ENCODE measurements at places on chromosomes 11 and 22.

DNA sequence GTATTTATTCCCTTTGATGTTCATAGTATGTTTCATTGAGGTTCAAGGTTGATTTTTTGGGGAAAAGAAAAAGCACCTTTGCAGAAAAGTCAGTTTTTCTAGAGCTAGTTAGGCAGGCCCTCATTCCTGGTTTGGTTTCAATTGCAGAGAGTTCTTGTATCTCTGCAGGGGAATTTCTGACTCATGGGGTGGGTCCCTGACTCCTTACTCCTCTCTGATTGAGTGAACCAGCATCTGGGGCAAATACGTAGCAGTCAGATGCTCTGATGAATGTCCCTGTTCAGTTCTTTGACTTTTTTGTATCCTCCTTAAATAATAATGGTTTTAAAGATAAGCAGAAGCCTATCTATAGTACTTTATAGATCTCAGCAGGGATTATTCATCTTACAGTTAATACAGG is 7.7 kb upstream of the NCR3LG1 start:
- DNase-seq = peak; percentile 15

- no peak for DNase-seq
Observed at GRCh38 chr22:27349456-27349855, 452.1 kb downstream of the MN1 start.

DNA sequence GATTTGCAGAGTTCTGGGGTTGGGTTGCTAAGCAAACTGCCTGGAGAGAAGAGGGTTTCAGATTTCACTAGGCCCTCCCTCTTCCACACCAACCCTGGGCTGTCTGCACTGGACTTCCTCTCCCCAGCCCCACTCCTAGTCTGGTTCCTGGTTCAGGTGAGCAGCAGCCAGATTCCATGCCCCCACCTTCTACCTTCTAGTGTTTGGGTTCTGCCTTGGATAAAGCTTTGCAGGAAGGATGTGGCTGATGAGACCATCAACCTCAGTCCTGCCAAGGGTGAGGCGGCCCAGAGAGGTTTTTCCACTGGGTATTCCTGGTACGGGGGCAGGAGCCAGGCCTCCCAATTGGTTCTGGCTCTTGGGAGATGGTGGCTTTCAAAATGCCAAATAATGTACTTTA is 68.3 kb downstream of the BCR start:
- no peak for DNase-seq

DNA sequence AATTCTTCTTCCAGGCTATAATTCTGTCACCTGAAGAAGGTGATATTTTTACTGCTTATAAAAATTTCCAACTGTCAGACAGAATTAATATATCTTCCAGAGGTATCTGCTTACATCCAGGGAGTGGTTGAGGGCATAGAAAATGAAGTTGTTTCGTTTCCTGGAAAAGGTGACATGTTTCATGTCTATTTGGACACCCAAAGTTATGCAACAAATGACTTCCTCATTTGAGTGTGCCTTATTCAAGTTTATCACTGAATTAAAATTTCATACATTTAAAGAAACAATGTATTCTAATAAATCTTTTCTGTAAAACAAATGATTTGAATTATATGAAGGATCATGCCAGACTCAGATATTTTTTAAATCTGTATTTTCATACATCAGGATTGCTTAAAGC is 8.5 kb upstream of the GRAMD1B start:
- no peak for DNase-seq

DNA sequence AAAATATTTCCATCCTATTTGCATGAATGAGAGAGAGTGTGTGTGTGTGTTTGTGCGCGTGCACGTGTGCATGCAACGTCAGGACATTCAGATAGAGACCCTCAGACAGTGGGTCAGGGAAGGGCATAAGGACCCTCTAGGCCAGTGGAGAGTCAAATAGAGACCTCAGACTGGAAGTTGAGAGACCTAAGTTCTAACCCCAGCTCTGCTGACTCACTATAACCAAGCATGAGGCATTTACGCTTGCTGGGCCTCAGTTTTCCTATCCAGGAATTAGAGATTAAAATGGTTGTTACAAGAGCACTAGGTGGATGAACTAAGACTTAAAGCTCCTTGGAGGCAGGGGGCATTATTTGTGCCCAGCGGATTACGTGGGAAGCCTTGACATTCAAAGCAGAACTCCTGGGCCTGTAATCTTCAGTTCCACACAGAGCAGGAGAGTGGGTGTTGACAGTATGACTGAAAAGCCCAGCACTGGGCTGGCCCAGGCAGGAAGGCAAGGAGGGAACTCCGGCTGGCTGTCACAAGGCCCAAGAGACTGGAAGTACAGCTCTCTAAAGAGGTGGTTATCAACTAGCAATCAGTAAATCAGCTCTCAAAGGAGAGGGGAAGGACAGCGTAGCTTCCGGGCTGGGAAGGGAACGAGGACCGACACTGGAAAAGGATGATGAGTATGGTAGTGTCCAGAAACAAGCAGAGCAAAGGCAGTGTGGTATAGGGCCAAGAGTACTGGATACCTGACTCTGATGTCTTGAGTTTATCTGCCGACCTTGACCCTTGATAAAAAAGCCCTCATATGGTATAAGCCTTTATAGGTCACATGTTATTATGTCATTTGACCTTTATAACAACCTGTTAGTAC is 9.2 kb downstream of the RHOG start:
- DNase-seq = no peak

- no peak for DNase-seq
Observed at GRCh38 chr22:43488031-43488866, 76.4 kb downstream of the MPPED1 start.

All from stimulated activated CD8-positive, alpha-beta memory T cell treated with anti-CD3 and anti-CD28 coated beads, Interleukin-7, amount 100 ng/mL, for 4 hours (primary cell).